SK-N-SH treated with all-trans-retinoic acid at 6 μM for 48 hours (cell line): ENCODE measurements at places on chromosomes 6 and 20.

GRCh38 chr6:1297746-1298145 is 14.2 kb upstream of the FOXQ1 start:
- ATAC-seq = no peak

DNA sequence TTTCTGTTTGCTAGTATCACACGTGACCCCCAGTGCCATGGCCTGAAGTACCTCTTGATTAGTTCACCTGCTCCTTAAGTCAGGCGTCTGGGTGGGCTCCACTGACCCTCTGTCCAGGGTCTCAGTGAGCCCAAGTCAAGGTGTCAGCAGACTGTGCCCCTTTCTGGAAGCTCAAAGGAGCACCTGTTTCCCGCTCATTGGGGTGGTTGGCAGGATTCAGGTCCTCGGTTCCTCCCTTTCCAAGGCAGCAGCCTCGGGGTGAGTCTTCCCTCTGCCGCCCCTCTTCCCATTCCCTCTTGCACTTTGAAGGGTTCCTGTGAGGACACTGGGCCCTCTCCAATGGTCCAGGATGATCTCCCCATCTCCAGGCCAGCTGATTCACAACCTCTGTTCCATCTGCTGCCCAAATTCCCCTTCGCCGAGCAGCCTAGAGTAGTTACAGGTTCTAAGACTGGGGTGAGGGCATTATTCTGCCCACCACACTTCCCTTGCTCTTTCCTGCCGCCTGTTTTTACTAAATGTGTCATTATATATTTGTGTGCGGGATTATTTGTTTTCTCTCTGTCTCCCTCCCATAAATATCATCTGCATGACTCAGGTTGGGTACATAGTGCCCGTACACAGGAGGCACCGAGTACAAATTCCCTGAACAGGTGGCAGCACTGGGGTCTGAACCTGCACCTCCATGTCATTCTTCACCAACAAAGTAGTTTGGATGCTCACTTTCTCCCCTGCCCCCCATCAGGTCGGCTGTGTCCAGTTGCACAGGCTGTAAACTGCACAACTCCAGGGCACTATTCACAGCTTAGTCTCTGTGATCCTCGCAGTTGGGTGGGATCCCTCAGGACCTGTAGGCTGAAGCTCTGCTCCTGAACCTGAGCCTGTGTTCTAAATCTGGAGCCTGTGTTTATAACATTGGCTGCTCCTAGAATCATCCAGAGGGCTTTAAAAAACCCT is 58.5 kb downstream of the RBM38 start:
- no peak for ATAC-seq

DNA sequence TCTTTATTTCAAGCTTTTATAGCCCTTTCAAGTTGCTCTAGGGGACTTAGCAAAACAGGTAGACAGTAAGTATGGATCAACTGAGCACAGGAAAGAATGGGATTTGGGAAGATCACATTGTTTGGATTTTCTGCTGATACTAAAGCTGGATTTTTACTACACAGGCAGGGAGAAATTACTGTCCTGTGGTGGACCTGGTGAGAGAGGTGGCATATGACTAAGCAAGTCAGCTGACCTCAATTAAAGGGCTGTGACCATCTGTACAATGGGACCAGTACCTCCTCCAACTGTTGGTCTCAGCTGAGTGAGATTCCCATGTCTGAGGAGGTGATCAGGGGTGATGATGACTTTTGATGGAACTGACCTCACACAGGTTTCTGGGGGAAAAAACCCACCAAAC is 28.0 kb downstream of the RREB1 start:
- ATAC-seq = no peak

DNA sequence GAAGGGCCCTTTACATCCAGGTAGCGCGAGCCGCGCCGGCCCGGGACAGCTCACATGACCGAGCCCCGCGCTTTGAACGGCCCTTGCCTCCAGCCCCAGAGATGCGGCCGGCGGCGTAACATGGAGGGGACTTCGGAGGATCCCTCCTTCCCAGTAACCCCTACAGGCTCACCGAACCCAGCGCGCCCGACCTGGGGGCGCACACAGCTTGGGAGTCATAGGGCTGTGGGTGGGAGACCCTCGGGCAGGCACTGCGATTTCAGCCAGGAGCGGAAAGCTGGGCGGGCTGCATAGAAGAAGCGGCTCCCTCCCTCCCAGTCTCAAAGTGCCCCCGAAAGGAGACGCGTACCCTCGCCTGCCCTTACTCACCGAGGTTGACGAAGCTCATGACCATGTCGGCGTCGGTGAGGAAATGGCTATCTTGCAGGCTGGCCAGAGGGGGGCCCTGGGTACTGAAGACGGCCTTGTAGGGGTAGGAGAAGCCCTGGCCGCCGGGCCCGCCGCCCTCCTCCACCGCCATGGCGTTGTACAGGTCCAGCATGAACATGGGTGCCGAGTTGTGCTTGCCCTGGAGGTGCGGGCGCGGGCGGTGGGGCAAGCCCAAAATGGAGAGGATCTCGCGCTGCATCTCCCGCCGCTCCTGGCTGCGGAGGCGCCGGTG is 975 bp downstream of the BMP7 start:
- ATAC-seq = no peak

DNA sequence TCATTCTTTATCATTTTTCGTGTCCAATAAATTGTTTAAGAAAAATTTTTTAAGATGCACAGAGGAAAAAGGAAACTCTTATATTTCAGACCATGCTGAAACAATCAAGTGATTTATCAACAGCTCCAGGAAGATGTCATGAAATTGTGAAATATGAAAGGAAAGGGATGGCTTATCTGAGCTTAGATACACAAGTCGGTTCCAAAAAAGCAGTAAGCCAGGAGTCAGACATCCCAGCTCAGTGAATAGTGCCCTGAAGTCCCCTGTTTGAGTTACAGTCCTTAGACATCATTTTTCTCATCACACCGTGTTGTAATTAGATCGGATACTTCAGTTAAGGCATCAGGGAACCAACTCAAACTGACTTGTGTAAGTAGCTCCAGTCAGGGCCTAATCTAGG is 91.0 kb upstream of the SSTR4 start:
- ATAC-seq = no peak

GRCh38 chr6:155265843-155266535 is 2.2 kb downstream of the CLDN20 start:
- no peak for ATAC-seq

- ATAC-seq = no peak
Observed at GRCh38 chr6:155155787-155156447, 107.9 kb upstream of the CLDN20 start.

DNA sequence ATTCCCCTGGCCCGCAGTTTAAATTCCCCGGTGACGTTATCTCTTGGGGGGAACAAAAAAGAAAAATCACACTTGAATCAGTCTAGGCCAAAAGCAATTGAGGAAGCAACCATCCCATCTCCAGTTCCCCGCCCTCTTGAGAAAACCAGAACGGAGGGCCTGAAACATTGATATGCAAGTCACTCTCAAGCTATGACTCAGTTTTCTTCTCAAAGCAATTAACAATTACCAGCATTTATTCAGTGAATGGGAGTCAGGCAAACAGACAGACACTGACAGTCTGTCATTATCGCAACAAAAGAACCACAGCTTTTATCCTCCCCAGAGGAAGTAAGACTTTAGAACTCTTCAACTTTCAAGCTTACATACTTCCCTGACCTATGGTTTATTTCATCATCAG is 100.9 kb downstream of the OPRM1 start:
- no peak for ATAC-seq

DNA sequence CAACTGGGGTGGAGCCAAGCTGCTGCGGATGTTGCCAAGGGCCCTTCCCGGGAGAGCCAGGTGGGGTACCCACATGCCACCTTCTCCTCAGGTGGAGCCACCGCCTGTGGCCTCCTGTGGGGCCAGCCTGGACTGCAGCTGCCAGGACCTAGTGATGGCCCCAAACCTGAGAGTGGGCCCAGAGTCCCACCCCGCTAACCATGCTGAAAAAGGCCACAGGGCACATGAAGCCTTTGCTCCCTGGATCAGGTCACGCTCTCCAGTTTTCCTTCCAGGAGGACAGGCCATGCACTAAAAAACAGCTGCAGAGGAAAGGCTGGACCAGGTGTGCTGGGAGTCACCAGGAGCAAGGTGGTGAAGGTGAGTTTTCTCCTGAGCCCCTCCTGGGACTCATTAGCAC is 73.9 kb upstream of the SLC22A16 start:
- ATAC-seq = no peak

DNA sequence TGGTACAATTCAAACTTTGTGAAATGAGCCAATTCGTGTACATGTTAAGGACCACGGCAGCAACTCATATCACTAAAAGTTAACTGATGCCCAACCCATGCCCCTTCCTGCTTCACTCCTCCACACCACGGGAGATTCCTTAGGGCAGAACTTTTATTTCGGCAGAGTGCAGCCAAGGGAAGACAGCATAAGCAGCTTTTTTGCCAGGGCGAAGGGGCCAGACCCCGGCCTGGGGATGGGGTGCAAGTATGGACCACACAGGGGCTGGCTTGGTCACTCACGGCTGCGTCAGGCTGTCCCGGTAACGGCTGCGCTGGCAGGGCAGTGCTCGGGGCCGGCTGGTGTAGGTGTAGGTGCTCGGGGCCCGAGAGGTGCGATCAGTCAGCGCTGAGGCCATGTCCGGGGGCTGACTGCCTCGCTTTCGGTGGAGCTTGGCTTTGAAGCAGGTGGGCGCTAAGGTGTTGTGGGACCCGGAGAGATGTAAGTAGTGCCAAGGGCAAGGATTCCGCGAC is 792 bp downstream of the RSPH3 start:
- peak; percentile 60 for ATAC-seq

GRCh38 chr6:47245745-47246371 is 63.8 kb downstream of the TNFRSF21 start:
- ATAC-seq = no peak

DNA sequence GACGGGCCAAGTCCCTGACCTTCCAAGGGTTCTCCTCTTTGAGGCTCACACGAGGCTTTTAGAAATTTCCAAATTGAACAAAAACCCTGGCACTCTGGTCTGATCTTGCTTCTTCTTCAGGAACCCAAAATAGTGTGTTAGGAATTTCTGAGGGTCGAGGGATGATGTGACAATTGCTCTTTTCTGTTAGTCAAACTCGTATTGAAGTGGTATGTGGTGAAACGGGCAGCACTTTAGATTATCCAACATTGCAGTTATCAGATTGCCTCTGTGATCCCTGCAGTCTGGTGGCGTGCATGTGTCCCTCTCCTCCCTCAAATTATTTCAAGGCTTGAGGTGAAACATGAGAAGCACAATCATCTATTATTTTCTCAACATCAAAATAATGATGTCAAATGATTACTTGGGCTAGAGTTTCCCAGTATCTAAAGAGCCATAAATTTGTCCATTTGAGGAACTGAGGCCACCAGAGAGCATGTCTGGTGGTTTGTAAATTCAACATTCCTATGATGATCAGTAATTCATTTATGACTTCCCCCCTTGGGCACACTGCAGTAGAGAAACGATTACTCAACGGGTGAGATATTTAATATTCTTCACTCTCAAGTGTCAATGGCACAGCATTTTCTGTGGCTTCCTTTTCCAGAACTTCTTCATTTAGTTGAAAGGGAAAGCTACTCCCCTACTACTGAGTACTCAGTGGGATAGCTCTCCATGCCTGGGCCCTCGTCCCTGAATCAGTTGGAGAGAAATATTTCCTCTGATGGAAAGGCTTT is 308.6 kb upstream of the MAP3K7 start:
- no peak for ATAC-seq

DNA sequence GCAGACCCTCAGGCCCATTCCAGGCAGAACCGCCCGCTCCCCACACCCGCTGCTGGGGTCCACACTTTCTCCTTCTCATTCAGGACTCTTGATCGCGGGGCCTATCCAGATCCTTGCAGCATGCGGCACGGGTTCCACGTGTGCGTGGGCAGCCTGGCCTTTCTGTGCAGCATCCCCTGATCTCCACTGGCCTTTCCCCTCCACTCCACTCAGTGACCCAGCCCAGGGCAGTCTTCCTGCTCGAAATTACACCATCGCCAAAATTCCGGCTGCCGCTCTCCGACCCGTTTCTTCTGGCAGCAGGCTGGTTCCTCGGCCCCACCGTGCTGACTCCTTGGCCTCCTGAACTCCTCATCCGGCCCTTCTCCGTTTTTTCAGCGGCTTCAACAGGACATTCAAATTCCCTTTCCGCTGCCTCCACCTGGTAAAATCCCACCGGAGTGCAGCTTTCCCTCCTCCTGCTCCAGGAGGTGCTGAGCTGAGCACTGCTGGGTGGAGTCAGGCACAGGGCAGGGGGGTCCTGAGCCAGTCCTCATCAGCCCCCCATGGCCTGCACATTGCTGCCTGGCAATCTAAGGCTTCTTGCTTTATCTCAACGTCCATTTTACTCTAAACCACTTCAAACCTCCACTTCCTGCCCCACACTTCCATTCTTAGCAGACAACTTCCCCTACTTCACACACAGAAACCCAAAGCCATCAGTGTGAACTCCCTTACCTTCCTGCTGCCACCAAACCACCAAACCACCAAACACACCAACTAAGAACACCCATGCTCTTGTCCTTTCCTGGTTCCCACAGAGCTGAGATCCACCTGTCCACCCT is 9.0 kb downstream of the SFT2D1 start:
- no peak for ATAC-seq

DNA sequence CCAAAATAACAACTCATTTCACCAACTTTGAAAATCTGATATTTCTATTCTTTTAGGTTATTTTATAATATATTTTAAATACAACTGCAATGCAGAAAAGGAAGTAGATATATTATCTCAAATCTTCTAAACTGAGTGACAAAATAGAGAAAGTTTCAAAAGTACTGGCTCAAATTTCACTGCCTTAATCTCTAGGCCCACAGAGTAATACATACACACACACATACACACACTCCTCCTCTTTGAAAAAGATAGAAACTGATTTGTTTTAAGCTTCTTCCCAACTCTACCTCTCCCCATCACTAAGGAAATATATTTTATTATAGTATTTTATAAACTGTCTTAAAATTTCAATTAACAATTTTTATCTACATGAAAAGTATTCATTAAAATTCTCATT is 36.2 kb downstream of the ARHGAP18 start:
- peak; percentile 23 for ATAC-seq

- peak; percentile 13 for ATAC-seq
Observed at GRCh38 chr6:26158581-26159356, 71.5 kb downstream of the HFE start.

DNA sequence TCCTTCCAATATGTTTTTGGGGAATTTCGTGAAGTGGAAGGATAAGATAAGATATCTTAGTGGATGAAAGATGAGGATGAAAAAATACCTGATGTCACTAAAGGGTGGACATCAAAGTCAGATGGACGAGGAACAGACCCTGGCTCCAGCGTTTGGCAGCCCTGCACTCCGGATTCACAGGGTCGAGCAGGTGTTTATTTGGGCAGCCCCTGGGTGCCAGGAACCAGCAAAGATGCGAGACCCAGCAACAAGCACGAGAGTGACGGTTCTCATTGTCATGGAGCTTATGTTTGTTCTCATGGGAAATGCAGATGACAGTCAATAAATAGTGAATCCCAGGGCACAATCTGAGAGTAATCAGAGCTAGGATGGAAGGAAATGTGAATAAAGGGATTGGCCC is 131.1 kb downstream of the PHACTR3 start:
- ATAC-seq = no peak

- no peak for ATAC-seq
Observed at GRCh38 chr6:17096096-17096495, 5.8 kb upstream of the STMND1 start.

DNA sequence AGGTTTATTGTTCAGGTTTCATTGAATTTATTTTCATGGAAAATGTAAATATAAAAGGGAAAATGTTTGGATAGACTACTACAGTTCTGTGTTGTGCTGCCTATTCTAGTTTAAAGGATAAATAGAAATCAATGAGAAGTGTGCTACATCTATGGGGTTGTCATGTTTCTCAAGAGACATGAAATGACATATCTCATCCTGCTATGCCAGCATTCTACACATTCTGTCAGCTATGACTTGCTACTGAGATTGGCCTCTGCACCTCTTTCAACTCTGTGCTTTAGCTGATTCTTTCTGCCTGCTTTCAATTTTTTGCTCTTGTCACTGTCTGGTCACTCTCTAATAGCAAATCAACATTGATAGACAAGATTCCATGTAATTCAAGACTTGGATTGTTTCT is 33.8 kb upstream of the COL19A1 start:
- ATAC-seq = no peak
